ENCODE measurements at places on chromosomes 3 and 15. TPM values are rescaled to one million over a fixed set of nuclear protein-coding genes. Genes with fewer than 3 reads are reported as not detected.

Gene RTP1
- not detected for total RNA-seq

- DNase-seq: no peak
Measured at GRCh38 chr3:25150199-25150598, 277.9 kb upstream of the RARB start.

DNA sequence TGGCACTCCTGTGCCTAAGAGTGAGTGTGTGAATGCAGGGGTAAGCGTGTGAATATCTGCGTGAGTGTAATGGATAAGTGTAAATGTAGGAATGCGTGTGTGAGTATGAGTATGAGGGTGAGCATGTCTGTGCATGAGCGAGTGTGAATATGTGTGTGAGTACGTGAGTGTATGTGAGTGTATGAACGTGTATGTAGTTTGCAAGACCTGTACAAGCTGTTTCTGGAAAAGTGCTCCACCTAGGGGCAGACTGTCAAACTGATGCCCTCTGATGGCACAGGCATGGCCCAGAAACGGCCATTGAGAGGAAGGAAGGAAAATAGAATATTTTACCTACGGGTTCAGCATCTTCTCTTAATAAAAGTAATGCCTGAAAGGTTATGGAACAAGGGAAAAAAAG, 24.4 kb upstream of the FRMD4B start:
- DNase-seq: peak; percentile 79

DNA sequence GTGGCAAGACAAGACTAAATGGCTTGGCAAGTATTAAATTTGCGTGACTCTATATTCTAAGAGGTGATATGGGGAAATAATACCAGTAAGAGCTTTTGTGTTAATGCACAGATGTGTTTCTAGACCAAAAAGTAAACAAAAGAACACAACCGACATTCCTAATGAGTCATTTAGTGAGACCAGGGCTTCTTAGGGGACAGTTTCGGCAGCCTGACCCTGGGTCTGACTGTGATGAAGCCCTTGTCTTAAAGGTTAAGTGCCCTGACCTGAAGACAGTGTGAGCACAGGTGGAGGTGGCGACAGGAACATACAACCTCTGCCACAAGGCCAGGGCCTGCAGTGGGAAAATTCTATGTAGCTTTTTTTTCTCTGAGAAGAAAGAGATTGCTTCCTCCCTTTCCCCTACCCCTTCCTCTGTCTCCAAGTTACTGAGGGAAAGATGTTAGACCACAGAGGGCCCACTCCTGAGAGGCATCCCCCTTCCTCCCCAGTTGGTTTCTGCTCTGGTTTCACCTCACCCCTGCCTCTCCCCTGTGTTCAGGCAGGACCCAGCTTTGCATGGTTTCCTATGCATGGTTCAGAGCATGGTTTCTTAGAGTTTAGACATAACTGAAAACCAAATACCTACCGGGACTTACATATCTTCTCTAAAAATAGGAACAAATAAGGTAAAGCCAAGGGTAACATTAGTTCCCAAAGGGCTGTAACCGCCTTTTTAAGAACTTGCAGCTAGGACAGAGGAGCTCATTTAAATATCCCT, 24.8 kb upstream of the CMTM7 start:
- DNase-seq: no peak
